Occipital lobe (tissue), 3 donors: ENCODE measurements at places on chromosomes 6 and 20.
A peak's percentile ranks its signal among the peaks of the same experiment; 100 is the strongest.

DNA sequence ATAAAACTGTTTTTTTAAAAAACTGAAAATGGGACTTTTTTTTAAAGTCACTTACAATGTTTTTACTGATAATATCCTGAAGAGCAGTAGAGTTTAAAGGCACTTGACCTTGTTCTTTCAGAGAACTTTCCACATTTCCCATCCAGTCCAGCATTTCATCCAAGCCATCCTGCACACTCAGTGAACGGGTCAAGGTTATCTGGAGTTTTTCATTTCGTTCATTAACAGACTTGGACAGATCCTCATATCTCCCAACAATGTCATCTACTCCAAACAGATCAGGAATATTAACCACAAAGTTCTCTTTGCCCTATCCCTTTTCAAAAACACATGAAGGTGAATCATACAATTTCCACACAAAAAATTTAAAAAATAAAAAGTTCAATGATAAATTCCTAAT, 69.1 kb downstream of the DST start:
- no peak for DNase-seq

- DNase-seq = no peak
Observed at GRCh38 chr20:21569586-21569985, 55.7 kb upstream of the NKX2-2 start.

- no peak for DNase-seq
Observed at GRCh38 chr20:22692119-22692475, 107.7 kb upstream of the FOXA2 start.

- DNase-seq = no peak
Observed at GRCh38 chr6:100370265-100370664, 94.5 kb downstream of the SIM1 start.

DNA sequence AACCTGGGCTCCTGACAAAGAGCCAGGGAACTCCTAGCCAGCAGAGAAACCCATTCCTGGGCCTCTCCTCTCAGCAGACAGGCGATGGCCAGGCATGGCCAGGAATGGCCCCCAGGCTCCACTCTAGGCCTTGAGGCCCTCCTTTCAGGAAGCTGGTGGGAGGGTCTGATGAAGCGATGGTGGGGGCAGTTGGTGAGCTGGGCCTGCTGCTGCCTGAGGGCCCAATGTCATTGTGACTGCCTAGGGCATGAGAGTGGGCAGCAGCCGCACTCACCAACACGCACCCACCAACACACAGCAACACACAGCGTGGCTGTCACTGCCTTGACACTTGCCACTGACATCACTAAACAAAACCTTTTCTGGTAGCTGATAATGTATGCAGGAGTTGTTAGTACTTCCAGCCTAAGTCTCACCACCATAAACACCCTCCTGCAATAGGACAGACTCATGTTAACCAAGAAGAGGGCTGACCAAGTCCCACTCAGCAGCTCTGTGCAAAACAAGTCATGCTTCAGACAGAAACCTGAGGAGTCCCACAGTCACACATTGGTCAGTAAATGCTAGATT, 69.3 kb downstream of the ABHD12 start:
- DNase-seq = no peak

- no peak for DNase-seq
Observed at GRCh38 chr20:63482021-63482587, 9.6 kb upstream of the KCNQ2 start.

DNA sequence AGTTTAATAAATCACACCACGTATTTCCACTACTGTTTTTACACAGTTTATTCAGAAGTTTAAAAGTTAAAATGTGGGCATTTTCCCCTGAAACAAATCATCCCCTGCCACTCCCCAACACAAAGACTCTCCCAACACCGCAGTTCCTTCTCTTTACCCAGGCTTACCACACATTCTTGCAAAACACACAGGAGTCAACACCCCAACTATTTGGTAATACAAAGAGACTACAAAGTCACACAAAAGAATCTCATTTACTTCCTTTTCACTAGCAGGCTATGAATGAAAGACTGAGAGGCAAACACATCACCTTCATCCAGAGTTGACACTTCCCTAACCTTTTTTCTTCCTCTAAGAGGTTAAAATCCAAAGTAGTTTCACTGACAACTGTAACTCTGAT, 51.1 kb downstream of the KCTD20 start:
- no peak for DNase-seq

DNA sequence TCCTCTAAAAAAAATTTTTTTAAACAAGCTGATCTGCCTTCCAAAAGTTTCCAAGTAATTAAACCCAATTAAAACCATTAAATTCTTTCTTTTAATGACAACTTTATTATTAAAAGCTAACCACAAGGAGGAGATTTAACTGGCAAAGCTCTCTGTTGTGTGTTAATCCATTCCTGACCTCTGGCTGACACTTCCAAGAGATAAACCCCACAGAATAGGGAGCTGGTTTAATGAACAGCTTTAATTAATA, 230.8 kb downstream of the EYA2 start:
- no peak for DNase-seq

DNA sequence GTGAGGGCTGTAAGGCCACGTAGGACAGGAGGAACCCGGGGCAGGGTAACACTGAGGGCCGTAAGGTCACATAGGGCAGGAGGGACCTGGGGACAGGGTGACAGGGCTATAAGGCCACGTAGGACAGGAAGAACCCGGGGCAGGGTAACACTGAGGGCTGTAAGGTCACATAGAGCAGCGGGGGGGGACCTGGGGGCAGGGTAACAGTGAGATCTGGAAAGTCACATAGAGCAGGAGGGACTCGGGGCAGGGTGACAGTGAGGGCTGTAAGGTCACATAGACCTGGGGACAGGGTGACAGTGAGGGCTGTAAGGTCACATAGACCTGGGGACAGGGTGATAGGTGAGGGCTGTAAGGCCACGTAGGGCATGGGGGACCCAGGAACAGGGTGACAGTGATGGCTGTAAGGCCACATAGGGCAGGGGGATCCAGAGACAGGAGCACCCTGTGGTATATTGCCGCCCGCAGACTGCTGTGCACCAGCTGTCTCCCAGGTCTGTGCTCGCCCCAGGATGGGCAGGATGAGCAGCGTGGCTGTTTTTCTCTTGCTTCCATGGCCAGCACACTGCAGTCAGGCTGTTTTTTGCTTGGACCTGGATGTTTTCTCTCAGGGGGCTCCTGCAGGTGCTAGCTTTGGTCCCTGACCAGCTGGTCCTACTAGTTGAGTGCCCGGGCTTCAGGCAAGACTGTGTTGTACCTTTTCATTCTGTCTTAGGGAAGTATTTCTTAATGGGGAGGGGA, 55.7 kb downstream of the SYTL3 start:
- DNase-seq = no peak

DNA sequence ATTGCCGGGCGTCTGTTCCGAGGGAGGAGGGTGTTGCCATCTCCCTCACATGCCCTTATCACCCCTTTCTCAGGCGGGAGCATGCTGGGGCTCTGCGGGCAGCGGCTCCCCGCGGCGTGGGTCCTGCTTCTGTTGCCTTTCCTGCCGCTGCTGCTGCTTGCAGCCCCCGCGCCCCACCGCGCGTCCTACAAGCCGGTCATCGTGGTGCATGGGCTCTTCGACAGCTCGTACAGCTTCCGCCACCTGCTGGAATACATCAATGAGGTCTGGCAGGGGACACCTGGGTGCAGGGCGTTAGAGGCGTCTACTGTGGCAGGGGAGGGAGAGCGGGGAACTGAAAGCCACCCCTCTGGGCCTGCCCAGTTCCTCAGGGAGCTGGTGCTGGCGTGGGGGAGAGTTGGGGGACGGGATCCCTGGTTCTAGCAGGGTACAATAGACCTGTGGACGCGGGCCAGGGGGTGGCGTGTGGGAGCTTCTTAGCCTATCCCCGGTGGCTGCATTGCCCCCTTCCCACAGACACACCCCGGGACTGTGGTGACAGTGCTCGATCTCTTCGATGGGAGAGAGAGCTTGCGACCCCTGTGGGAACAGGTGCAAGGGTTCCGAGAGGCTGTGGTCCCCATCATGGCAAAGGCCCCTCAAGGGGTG, 697 bp downstream of the PPT2 start:
- DNase-seq = no peak

- no peak for DNase-seq
Observed at GRCh38 chr6:131736003-131736596, 25.3 kb upstream of the CTAGE9 start.

DNA sequence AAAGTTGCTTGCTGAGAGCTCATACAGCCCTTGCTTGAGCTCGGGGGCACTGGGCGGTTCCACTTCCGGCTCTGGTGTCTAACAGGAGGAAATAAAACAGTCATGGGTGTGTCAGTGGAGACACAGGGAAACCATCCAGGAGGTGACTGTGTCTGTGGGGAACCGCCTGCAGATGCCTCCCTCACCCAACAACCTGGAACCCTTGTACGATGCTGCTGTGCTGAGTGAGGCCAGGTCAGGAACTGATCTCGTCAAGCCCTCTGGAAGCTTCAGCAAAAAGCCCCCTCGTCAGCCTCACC, 15.5 kb downstream of the TXNDC5 start:
- no peak for DNase-seq

GRCh38 chr6:138817799-138818198, 21.9 kb downstream of the ECT2L start:
- no peak for DNase-seq

- DNase-seq = no peak
Observed at GRCh38 chr20:50720026-50720425, 11.4 kb upstream of the PARD6B start.

- DNase-seq = no peak
Observed at GRCh38 chr20:21682521-21682954, 22.9 kb upstream of the PAX1 start.

GRCh38 chr20:45095805-45096238, 5.1 kb downstream of the KCNS1 start:
- DNase-seq = peak; percentile 50

GRCh38 chr20:57070296-57070695, 196.1 kb downstream of the BMP7 start:
- no peak for DNase-seq

GRCh38 chr20:52231230-52231746, 39.7 kb upstream of the ZFP64 start:
- DNase-seq = no peak

GRCh38 chr6:106574741-106575458, 54.4 kb downstream of the RTN4IP1 start:
- DNase-seq = peak; percentile 40

DNA sequence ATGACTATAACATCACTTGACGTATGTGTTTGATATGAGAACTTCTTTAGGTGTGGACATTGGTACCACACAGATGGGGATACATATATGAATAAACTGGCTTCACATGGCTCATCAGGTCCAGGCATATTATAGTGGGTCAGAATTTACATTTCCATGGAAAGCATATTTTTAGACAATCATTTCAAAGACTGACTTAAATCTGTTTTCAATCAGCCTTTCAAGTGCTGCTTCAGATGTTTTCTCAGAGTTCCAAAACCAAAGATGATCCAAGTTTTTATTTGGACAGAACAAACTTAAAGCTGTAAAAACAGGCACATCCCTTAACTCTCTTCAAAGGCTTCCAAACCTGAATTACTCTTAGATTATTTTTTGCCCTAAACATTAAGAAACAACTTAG, 88.1 kb downstream of the PRSS35 start:
- DNase-seq = no peak

DNA sequence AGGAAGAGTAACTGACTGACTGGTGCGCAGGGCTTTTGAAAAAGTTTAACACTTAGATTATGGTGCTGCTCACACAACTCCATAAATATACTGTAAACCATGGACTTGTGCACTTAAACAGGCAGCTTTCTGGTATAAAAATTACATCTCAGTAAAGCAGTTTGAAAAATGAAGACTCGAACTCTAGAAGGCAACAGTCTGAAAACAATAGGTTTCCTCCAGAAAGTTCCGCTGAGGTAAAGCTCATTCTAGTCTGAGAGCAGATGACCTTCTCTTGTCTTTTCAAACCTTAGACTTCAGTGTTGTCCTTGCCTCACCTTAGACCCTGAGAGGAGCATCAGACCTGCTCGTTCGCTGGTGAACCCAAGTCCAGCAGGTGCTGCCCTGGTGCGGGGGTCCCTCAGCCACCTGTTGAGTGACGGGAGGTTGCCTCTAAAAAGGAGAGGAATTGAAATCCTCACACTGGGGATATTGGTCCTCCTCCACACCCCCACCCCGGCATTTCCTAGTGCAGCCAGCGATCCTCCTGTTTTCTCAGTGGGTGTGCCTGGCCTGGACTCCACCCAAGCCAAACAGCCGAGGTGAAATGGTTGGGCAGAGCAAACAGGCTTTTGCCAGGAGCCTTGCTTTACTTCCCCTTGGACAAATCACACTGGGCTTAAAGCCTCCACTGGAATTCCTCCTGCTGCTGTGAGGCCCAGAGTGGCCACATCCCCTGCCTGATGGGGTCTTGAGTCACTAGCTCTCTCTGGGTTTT, 14.7 kb upstream of the PYGB start:
- no peak for DNase-seq

DNA sequence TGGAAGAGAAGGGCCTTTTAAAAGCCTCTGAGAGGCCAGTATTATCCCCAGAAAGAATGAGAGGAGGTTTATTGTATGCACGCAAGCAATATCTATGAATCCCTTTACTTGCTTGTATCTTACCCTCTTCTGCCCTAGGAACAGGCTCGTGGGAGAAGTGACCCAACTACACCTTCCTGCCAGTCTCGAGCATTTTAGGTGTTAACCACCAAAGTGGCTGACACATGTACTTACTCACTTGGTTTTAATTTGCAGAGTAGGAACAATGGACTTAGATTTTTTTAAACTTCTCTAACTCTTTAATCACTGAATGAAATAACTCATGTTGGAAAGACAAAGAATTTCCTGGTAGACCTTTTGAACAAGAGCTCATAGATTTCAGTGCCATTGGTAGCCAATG, 296.9 kb downstream of the PLCB1 start:
- no peak for DNase-seq

GRCh38 chr6:227812-228338, 64.4 kb upstream of the DUSP22 start:
- DNase-seq = no peak

- no peak for DNase-seq
Observed at GRCh38 chr6:137894779-137895385, 27.8 kb downstream of the TNFAIP3 start.

- no peak for DNase-seq
Observed at GRCh38 chr20:24995741-24996448, 3.3 kb upstream of the APMAP start.

DNA sequence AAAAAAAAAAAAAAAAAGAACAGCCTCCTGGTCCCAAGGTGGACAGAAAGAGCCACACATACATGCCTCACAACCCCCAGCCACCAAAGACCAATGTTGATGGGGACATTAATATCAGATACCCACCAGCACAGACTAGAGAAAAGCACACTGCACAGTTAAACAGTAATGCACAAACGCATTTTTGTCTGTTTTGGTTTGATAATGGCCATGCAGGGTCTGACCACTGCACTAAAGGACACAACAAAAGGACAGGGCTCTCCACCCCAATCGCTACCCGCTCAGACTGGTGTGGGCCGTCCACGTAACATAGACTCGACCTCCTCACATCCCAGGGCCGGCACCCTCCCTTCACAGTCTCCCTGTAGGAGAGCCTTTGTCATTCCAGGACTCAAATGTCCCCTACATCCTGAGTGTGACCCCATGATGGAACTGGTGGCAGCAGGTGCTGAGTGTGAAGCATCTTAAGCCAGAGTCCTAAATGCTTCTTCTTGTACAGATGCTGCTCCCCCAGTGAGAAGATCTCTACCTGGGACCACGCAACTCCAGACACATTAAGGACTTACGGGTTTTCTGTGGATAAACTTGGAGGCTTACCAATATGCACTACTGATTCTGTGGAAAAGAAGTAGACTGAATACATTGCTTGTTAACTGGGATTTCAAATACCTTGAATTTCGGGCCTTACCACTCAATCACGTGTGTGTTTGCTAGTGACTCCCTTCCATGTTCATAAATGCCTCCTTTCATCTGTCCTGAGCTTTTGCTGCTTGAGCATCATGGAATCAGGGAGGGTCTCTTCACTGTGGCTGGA, 28.0 kb downstream of the RRBP1 start:
- no peak for DNase-seq
